ENCODE measurements at places on chromosomes 5 and 9. TPM values are rescaled to one million over a fixed set of nuclear protein-coding genes. Genes with fewer than 3 reads are reported as not detected.

GRCh38 chr5:165349735-165350134 is 1844.3 kb downstream of the MAT2B start:
- DNase-seq: no peak

DNA sequence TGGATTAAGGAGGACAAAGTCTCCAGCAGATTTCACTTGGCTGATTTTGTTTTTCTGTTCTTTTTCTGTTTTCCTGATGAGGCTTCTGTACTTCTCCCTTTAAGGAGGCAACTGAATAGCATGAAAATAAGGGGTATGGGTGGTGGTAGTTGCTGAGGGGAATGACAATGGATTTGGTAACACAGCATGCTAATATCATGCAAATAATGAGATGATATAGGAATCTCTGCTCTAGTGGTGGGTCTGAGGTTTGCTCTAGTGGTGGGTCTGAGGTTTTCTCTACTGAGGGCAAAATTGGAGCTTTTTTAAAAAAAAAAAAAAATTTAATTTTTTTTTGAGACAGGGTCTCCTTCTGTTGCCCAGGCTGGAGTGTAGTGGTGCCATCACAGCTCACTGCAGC is 139.7 kb downstream of the C9orf152 start:
- DNase-seq: no peak

DNA sequence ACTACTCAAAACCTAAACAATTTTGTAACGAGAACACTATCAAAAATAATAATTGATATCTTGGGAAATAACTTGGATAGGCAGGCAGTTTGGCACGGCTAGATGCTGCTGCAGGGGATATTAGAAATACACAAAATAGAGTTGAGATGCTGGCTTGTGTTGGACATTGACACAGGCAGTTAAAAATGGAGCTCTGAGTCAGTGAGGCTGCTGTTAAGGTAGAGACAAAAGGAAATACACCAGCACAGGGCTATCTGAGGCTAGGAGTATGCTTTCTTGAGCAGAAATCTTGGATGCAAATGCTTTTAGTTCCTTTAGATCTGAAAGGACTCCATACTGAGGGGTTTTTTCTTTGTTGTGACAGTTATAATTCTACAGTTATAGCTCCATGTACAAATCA is 16.6 kb downstream of the TENT2 start:
- DNase-seq: no peak

DNA sequence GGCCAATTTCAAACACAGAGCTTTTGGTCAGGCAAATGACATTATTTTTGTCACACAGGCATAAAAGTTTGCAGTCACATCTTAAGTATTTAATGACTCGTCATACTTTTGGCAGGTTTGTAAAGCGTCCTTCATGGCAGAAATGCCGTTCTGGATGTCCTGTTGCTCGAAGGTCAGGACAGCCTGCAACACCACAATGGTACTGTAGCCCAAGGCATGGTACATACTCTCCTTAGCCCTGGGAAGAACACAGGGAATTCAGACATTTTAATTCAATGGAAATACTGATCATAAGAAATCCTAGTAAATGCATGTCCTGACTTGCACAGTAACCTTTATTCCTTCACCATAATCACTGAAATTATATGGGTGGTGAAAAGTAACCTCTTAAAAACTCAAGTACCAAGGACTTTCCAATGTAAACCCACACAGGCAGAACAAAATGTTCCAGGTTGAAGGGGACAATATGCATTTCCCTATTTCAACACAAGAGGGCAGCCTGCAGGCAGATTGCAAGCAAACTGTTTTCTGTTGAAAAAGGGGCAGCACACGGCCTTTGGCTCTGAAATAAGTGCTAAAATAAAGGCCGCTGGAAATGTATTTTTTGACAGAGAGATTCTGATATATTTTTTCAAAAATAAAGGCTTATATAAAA is 95.7 kb downstream of the TTC39B start:
- DNase-seq: peak; percentile 28

GRCh38 chr9:129458663-129459546 is 162.0 kb downstream of the C9orf50 start:
- DNase-seq: no peak

- DNase-seq: no peak
These were observed 61.8 kb downstream of the PRKACG start for GRCh38 chr9:68951879-68952659.

DNA sequence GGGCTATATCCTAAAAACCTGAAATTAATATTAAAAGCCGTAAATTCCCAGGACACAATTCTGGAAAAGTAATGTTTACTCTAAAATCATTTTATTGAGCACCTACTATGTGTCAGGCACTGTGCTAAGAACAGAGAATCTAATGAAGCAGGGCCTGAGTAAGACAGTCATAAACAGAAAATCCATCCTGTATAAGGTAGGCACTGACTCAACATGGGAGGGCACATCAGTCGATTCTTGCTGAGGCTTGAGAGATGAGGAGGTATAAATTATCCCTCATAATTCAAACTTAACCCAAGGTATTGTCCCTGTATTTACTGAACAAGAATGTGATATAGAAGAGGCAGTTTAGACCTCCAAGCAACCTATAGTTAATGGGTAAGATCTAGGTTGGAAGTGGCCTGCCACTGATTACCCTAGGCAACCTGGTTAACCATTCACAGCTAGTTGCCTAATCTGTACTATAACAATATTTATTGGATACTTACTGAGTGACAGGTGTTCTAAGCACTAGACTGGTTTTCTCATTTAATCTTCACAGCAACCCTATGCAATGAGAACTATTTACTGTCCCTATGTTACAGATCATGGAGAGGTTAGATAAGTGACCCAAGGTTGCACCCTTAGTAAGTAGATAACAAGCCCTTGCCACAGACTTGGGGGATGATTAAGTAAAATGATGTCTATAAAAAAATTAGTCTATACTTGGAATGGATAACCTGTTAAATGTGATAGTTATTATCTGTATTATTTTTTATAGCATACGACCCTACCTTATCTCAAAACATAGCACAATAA is 317.7 kb downstream of the PDE4D start:
- DNase-seq: no peak

DNA sequence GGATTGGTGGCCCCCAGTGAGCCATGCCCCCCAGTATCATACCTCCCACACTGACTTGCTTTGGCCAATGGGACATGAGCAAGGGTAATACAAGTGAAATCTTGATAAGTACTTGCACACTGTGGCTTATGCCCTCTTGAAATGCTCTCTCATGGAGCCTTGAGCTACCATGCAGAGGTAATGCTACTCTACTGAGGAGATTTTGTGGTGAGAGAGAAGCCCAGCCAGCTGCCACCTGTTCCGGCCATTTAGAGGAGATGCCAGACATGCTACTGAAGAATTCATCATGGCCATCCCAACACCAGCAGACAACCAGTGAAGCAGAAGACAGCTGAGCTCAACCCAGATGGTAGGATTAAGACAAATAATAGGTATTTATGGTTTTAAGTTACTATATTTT is 299.5 kb downstream of the MEF2C start:
- no peak for DNase-seq

- no peak for DNase-seq
These were observed 94.1 kb upstream of the CD180 start for GRCh38 chr5:67290655-67291054.

- DNase-seq: peak; percentile 91
These were observed 313.0 kb downstream of the CETN3 start for GRCh38 chr5:90096415-90097081.

- DNase-seq: no peak
These were observed 22.4 kb upstream of the PTPDC1 start for GRCh38 chr9:94061864-94062263.

DNA sequence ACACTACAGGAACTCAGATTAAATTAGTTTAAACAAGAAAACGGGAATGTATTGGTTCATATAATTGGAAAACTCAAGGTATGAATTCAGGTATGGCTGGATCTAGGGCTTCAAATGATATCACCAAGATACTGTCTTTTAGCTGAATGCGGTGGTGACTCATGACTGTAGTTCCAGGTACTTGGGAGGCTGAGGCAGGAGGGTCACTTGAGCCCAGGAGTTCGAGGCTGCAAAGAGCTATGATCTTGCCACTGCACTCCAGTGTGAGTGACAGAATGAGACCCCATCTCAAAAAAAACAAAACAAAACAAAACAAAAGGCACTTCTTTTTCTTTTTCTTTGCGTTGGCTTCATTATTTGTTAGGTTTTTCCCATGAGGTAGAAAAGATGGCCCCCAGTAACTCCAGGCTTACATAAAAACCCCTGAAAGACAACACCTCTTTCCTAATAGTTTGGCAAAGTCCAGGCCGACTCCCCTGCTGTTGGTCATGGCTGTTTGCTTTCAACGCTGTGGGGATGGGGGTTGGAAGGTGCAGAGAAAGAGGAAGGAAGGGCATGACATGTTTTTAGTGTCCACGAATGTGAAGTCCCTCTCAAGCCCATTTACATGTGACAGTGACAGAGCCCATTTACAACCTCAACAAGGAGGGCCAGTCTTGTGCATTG is 39.8 kb upstream of the CRB2 start:
- no peak for DNase-seq

GRCh38 chr5:61631438-61631941 is 299.4 kb downstream of the ZSWIM6 start:
- peak; percentile 14 for DNase-seq

DNA sequence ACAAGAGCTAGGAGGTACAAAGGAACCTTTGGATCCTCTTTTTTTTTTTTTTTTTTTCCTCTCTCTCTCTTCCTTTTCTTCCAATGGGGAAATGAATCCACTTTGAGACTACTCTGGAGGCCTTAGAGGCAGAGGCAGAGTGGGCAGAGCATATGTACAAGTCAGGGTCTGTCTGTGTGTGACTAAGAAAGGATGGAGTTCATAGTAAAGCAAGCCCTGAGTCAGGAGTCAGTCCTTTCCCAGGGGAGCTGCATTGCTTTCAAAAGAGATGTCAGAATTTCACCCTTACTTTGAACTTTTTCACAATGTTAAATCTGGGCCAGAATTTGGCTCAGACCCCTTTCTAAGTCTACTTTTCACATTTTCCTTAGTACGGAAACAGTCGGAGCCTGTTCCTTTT is 792.4 kb upstream of the C9orf72 start:
- no peak for DNase-seq

GRCh38 chr9:101191723-101192122 is 163.2 kb downstream of the PLPPR1 start:
- no peak for DNase-seq

DNA sequence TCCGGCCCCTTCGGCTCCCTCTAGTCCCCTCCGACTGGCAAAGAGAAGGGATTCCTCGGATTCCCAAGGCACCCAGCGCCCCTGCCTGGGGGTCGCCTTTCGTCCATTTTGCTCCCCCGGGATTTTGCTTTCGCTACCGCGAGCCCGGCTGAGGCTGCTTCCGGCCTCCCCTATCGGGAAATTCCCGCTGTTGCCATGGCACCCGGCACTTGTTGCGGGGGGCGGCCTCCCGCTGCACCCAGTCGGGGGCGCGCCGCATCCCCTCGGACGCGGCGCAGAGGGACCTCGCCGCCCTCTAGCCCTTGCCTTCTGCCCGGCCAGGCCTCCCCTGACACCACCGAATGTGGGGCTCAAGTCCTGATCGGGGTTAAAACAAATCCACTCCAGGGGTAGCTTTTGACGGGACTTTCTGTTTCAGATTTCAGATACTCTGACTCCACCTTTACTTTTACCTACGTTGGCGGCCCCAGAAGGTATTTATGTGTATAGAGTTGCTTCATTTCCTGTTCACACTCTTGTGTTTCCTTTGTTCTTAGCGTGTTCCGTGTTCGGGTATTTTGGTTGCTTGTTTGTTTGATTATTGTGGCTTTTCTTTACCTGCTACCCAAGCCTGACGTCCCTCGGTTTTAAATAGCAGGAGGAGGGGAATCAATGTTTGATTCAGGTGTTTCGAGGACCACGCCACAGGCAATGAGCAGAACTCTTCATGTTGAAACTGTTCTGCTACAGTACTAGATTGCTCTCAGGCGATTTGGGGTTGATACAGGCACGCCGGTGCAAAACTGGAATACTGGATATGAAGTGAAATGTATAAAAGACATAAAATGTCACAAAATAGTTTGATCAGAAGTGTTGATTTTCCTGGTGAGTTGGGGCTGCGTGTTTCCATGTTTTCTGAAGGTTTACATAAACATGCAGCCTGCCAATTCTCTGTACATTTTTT is 1.5 kb downstream of the PARP8 start:
- peak; percentile 87 for DNase-seq

GRCh38 chr9:71796100-71796767 is 27.9 kb upstream of the CEMIP2 start:
- DNase-seq: no peak

- no peak for DNase-seq
These were observed 7.1 kb downstream of the SPRY4 start for GRCh38 chr5:142317753-142318152.

DNA sequence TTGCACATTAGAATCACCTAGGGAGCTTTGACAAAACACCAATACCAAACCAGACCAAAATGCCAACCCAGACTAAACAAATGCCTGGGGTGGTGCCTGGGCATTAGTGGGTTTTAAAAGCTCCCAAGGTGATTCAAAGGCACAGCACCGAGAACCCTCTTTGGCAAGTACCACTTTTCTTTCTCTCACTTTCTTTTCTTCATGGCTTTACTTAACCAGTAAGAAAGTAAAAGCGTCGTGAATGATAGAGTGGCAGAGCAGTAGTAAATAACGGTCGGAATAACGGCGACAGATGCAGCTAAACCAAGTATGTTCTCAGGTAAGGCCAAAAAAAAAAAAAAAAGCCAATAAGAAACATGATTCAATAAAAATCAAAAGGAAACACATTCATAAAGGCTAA is 49.5 kb downstream of the ZNF608 start:
- DNase-seq: no peak

- DNase-seq: no peak
These were observed 502.8 kb downstream of the LRRC70 start for GRCh38 chr5:63081402-63081801.

GRCh38 chr9:68896486-68896885 is 117.4 kb downstream of the PRKACG start:
- DNase-seq: peak; percentile 3

- no peak for DNase-seq
These were observed 95.3 kb upstream of the SLC28A3 start for GRCh38 chr9:84435902-84436301.

GRCh38 chr9:111661150-111661801 is at the start of gene GNG10:
GNG10 (plus strand) TSS chr9:111661605; CDS start chr9:111661635, 30 bp downstream.
- peak; percentile 84 for DNase-seq

DNA sequence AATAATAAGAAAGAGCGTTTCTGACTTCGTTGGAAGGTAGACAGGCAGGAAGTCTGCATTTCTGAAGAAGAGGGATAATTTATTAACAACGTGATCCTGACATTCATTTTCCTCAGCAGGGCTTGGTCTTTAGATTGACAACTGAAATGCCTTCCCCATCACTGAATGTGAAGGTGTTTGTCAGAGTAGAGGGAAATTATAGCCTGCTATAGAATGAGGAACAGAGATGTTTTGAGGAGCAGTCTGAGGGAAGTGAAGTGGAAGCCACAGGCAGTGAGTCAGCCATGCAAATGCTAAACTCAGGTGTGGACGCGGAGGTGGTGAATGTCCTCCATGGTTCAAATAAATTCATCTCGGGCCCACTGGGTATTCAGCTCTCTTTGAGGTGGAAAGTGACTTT is 30.5 kb downstream of the C7 start:
- no peak for DNase-seq

DNA sequence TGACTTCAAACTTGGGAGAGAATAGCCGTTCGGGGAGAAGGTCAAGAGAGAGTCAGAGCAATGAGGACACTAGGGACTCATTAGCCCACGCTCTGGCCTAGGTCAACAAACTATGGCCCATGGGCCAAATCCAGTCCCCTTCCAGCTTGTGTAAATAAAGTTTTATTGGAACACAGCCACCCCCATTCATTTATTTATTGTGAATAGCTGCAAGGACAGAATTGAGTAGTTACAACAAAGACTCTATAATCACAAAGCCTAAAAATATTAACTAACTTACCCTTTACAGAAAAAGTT is 33.1 kb upstream of the TRIM32 start:
- DNase-seq: no peak

Gene ANXA2R
- total RNA-seq: 2.9 TPM

Gene MAP1B
- 44.0 TPM for total RNA-seq

Gene AMACR
- 10.9 TPM for total RNA-seq

Gene ZNF462
- 20.6 TPM for total RNA-seq

Gene PLEKHG4B
- total RNA-seq: 9.0 TPM
